ENCODE measurements at places on chromosomes 3 and 15. TPM values are rescaled to one million over a fixed set of nuclear protein-coding genes. Genes with fewer than 3 reads are reported as not detected.

The XCR1 gene
- not detected for total RNA-seq

The CACNA2D3 gene
- not detected for total RNA-seq

DNA sequence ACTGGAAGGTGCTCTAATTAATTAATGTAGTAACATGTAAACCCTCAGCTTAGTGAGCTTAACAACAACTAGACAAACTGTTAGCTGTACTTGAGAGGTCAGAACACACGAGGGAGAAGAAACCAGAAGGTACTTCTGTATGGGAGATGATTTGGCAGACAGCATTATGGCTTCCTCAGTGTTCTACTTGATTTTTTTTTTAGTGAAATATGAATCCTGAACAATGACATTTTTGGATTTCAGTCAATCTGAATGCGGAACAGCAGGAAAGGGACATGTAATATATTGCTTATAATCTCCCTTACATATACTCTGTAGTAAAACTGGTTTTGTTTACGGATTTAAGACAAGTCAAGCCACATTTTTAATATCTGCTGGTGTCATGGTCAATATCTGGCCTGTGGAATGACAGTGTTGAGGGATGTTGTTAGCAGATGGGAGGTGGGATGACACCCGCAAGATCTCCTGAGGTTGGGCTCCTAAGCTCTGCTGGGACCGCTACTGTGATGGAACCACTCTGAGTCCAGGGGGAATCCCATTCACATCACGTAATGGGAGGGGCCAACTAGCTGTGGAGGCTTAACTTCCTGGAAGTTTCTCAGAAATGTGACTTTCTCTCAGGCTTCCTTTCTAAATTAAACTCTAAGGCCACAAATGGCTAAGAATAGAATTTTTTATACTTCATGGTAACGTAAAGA lies 18.7 kb downstream of the TNFAIP8L3 start:
- peak; percentile 38 for DNase-seq

DNA sequence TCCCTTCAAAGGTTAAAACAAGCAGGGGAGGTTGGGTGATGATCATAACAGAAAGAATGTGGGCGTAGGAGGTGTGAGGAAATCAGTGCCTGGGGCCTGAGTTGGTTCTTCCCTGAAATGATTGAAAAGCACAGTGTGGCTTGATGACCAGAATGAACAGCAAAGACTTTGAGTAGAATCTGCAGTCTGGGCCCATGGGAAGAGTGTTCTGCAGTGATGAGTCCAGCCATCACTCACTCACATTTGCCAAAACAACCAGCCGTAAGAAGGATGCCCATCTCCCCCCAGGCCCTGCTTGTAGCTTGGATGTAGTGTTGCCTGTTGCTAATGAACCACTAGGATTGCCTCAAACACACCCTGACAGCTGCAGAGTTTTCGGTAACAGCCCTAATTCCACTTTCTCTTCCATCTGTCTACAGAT lies 67.9 kb downstream of the VGLL3 start:
- DNase-seq: no peak

- no peak for DNase-seq
These were observed 45.3 kb upstream of the SPESP1 start for GRCh38 chr15:68885070-68885469.
